H9 (cell line): ENCODE measurements at places on chromosomes 2 and 18.

DNA sequence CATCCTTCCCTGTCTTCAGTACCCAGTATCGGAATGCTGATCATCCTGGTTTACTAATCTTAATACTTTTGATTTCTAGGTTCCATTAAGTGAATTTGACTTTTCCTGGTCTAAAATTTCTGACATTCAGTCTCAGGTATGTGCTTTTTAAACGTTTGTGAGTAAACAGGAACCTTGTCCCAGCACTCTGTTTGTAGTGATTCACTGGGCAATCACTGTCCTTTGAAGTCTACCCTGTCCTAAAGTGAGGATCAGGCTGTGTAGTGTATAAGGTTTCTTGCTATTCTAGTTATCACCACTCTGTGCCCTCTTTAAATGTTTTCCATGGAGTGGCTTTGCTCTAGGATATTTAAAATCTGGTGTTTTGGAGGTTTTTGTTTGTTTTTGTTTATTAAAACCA is 14.4 kb downstream of the DDX18 start:
- DNase-seq: no peak

- no peak for DNase-seq
These were observed 55.1 kb upstream of the RAPGEF4 start for GRCh38 chr2:172680436-172681068.

GRCh38 chr18:12038639-12039539 is 54.8 kb upstream of the ANKRD62 start:
- peak; percentile 87 for DNase-seq

- no peak for DNase-seq
These were observed 130.2 kb upstream of the PKDCC start for GRCh38 chr2:41917587-41917986.

DNA sequence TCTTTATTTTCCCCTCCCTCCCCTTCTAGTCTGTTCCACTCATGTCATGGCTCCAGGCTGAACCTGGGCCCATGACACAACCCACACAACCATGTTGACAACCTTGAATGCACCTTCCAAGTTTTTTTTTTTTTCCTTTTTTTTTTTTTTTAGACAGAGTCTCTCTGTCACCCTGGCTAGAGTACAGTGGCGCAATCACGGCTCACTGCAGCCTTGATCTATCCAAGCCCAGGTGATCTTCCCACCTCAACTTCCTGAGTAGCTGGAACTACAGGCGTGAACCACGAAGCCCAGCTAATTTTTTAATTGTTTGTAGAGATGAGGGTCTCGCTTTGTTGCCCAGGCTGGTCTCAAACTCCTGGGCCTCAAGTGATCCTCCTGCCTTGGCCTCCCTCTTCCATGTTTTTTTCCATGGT is 21.9 kb upstream of the ROCK2 start:
- DNase-seq: no peak

DNA sequence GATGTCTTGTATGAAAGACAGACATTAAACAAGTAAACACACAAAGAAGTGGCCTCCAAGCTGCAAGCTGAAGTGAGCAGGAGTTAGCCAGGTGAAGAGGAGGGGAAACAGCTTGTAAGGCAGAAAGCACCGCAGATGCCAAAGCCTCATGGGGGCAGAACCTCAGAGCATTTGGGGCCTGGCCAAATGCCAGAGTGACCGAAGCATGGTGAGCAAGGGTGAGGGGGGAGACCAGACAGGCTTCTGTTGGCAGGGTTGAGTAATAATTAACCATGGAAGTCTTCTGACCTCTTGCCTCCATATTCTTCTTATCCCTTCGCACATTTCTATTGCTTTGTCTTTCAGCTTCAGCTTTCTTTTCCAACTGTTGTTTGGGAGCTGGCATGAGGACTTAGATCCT is 5.6 kb downstream of the QPCT start:
- DNase-seq: no peak
